ENCODE measurements at places on chromosomes 1 and 21. TPM values are rescaled to one million over a fixed set of nuclear protein-coding genes. Genes with fewer than 3 reads are reported as not detected.

GRCh38 chr1:23564529-23565122 lies 5.3 kb upstream of the ID3 start:
- DNase-seq = no peak

DNA sequence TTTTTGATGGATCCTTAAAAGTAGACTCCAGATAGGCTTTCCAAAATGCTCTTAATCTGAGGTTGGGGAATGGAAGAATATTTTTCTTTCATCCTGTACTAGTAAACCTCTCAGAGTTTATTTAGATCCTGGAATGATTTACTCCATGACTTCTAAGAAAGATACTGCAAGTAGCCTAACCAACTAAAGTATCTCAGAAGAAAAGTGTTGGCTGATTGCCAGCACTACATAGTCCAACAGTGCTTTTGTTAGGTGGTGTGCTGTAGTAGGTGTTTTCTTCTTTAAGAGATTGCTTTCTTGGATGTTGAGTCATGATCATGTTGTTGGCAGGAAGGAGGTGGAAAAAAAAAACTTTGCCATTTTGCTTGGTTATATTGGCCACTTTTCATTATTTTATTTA lies 119.8 kb downstream of the OSBPL9 start:
- no peak for DNase-seq

DNA sequence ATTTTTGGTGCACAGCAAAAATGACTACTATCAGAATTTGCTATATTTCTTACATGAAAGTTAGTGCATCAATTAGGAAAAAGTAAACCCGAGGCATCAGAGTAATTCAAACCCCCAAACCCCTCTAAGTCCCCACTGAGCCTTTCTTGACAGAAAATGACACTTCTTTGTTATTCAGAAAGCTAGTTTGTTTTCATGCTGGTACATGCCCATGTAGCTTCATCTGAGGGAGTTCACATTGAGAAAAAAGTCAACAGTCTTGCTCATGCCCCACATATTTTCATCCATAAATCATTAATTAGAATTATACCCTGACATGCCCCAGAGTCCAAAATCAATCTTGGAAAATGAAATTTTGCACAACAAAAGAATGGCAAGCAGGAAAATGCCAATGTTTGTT lies 39.9 kb upstream of the PDC start:
- no peak for DNase-seq

DNA sequence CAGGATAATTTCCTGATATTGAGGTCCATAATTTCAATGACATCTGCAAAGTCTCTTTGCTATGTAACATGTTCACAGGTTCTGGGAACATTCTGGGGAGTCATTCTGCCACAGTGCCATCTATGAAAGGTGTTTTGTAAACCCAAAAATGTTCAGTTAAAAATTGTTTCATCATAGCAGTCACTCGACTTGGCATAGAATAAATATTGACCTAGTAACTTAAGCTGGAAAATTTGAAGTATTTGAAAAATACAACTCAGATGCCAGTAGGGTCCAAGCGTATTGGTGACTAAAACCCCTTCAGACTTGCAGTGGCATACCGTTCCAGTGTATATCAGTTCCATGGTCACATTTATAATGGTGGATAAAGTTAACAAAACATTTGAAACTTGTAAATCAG lies 6.8 kb downstream of the DESI2 start:
- DNase-seq = no peak

DNA sequence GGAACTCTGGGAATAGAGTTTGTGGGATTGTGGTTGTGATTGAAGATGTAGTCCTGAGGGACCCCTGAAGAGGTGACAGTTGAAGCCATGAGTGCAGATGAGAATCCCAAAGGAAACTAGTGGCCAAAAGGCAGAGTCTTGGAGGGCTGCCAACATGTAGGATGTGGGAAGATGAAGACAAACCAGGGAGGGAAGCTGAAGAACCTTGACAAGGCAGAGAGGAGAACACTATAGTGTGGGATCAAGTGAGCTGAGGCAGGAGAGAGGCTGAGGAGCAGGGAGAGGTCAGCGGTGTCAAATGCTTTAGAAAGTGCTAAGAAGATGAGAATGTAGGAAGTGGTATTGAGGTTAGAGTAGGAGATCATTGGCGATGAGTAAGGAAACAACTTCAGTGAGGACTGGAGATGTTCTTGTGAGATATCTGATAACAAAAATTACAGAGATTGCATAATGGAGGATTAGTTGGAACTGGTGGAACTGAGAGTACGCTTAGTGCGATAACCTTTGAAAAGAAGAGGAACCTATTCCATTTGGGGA lies 88.5 kb upstream of the VCAM1 start:
- DNase-seq = no peak

GRCh38 chr21:30718239-30718909 lies at the start of gene KRTAP21-3:
TSS of gene KRTAP21-3 (minus strand) at chr21:30718777. CDS start at chr21:30718759, 18 bp downstream.
- DNase-seq = no peak

- no peak for DNase-seq
Measured at GRCh38 chr21:42545745-42546144, 32.1 kb downstream of the SLC37A1 start.

DNA sequence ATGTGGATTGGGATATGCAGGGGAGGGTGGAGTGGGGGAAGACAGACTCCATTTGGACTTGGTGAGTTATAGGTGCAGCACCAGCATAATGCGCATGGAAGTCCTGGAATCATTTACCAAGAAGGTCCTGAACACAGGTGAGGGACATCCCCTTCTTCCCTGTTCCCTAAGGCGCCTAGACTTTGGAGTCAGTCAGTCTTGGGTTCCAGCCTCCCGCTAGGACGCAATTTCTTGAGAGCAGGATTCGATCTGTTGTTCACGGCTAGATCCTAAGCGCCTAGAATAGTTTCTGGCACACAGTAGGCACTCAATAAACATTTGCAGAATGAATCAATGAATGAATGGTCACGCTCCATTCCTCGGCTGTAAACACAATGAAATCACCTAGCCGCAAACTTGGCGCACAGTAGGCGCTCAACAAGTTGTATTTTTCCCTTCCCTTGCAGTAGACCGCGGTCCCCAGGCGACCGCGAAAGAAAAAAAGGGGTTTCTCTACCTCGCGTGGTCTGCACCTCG lies 1.0 kb upstream of the AK4 start:
- no peak for DNase-seq

DNA sequence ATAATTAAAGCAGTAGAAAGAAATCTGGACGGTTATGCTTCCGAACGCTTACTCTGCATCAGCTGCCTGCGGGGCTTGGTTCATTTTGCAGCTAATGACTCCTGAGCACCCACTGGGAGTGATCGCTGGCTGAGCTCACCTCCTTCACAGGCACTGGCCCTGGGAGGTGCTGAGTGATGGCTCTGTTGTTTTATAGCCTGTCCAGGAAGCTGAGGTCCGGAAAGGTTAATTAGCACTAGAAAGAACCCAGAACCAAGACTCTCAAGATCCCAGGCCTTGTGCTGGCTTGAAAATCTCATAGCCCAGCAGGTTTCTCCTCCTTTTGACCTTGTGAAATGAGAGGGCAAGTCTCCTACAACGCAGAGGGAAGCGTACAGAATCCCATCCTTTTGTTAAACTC lies 226.2 kb downstream of the AJAP1 start:
- DNase-seq = no peak

DNA sequence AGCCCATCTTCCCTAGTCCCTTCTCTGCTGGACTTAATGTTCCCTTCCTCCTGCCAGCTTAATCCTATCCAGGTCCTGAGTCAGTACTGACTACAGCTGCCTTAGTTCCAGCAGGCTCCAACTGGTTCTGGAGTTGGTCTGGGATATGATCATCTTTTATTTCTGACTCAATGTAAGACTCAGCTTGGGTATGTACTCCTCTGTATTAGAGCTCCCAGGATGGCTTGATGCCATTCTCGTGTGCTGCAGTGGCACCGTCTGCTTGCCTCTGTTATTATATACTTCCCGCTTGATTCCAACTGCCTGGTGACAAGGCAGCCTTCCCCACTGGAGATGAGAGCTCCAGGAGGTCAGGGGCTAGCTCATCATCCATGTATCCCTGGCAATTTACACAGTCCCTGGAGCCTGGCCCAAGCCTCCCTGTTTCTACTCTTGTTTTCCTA lies 164.4 kb upstream of the DPT start:
- DNase-seq = peak; percentile 73

DNA sequence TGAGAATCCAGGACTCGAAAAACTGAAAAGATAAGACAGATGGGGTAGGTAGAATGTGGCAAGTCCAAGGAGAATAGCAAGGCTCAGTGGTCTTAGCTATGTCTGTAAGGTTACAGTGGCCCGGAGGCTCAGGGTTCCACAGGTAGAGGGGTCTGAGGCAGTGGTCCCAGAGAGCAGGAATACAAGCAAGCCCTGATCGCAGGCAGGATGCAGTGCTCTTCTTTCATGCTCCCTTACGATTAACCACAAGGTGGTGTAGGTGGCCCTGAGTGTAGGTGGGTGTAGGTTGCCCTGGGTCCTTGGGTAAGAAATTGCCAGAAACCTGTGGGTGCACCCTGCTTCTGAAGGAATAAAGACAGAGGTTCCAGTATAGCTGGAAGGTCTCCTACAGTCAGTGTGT lies 99.1 kb upstream of the RAB3GAP2 start:
- DNase-seq = no peak

GRCh38 chr1:58922302-58923089 lies 138.6 kb upstream of the JUN start:
- DNase-seq = no peak

GRCh38 chr1:116538544-116538943 lies 32.3 kb downstream of the CD58 start:
- no peak for DNase-seq

DNA sequence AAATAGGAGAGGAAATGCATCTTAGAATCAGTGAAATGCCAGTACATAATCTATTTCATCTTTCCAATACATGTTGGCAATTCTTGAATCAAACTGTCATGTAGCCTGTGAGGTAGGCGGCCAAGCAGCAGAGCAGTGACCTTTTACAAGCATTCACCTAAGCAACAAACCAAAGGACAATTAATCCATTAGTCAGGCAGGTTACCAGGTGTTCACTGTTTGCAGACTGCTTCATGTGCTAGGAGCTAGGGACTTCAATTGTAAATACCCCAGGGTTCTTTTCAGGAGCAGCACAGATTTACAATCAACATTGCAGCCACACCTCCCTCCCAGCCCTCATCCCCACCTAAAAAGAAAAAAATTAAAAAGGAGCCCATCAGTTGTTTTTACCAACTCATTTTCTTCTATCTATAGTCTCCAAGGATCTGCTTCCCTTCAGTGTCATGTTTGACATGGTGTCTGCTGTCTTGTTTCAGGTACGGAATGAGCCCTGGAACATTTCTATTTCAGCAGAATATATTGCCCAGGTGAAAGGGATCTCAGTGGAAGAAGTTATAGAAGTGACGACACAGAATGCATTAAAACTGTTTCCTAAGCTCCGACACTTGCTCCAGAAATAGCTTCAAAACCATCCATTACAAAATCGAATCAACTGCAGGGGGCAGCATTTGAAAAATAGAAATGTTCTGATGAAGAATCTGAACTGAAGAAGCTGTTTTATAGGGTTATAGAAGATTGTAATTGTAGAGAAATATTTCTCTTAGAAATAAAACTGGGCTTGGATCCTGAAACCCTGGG lies 23.0 kb downstream of the TATDN3 start:
- DNase-seq = no peak

GRCh38 chr1:101757985-101758384 lies 238.7 kb downstream of the OLFM3 start:
- DNase-seq = no peak

GRCh38 chr1:183808296-183809027 lies 3.5 kb downstream of the RGL1 start:
- DNase-seq = no peak

Gene MAN1C1
- polyA plus RNA-seq = 9.6 TPM

Gene SDC3
- polyA plus RNA-seq = 42.3 TPM

Gene PGBD5
- polyA plus RNA-seq = 13.5 TPM

Gene SLC19A2
- 7.4 TPM for polyA plus RNA-seq

Gene EPHA8
- polyA plus RNA-seq = 0.05 TPM

Gene KANK4
- polyA plus RNA-seq = 10.1 TPM

Gene AMY1C
- not detected for polyA plus RNA-seq

Gene FCAMR
- not detected for polyA plus RNA-seq

Gene PDZK1IP1
- not detected for polyA plus RNA-seq

Gene TMEM9
- 52.0 TPM for polyA plus RNA-seq

Gene SOX13
- polyA plus RNA-seq = 24.9 TPM
